ENCODE measurements at places on chromosomes 11 and 22.

- no peak for DNase-seq
Measured at GRCh38 chr22:28188178-28188879, 269.3 kb upstream of the PITPNB start.

DNA sequence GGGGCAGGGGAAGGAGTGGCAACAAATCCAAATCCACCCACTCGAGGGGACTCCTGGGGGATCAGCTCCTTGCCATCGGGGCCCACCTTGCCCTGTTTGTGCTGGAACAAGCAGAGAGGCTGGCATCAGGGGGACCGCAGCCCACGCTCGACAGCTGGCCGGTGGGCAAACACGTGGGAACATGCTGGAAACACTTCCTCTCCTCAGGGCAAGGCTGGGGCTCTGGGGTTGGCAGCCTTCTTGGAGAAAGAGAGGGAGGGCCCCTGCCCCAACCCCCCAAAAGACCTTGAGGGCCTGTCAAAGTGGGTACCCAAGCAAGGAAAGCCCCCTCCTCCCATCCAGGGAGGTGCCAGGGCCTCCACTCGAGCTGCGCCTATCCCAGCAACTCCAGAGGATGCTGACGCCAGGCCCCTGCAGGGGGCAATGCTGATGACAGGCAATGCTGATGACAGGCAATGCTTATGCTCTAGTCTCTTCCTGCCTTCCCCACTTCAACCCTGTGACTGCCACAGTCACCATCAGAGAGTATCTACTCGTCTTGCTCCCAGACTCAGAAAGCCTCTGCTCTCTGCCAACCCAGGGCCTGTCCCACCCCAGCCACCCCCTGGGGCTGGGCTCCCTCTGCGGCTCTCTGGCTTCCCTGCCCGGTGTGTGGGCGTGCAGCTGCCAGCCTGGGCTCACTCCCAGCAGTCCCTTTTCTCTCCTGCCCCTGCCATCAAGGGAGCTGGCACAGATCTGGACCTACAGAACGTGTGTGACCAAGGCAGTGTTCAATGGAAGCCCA lies 6.0 kb downstream of the ESS2 start:
- no peak for DNase-seq

DNA sequence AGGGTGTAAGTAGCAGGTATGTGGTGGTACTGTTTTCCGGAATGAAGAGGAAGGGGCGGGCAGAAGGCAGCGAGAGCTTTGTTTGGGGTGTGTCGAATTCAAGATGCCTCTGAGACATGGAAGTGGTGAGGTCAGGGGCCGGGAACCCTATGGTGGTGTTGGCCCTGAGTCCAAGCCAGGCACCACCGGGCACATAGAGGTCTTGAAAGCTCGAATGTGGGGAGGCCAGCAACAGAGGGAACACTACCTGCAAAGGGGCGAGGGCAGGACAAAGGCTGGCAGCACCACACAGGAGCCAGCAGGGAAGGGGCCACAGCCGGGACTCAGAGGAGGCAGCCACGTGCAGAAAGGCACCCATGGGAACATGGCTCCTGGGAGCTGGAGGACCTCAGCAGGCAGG lies 57.8 kb downstream of the CDKN1C start:
- DNase-seq, result no peak

DNA sequence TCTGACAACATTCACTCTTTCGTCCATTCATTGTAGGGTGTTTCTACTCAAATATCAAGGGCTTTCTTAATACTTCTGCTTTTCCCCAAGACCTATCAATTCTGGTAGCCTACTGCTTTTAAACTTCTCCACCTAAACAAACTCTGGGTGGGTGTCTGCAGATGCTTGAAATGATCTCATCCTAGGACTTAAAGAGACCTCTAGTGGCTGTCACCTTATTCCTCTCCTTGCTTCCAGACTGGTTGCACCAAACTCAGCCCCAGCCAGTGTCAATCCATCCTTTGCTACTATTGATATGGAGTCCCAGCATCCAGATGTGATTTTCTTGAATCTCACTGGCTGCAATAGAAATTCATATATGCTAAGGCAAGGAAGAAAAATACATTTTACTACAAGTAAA lies 274.7 kb downstream of the NXPE2 start:
- DNase-seq, result no peak

Measured in stimulated activated CD4-positive, alpha-beta T cell treated with anti-CD3 and anti-CD28 coated beads, Interleukin-4, amount 100 ng/mL, for 48 hours (primary cell).